ENCODE measurements at places on chromosomes 12 and 14.

DNA sequence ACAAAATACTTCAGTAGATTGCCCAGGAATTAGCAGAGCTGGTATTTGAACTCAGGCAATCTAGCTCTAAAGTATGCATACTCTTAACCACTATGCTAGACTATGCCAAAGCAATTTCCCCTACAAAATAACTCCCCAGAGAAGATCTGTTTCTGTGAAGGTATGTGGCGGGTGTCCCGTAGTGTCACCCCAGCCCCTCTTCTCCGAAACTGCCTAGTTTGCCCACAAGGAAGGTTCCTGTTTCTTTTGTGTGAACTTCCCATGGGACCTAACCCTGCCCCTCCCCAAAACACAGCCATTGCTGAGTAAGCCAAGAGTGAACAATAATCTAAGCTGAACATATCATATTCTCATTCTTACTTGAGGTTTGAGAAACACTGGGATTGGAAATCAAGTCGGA is 15.5 kb upstream of the RAP1B start:
- no peak for DNase-seq

- no peak for DNase-seq
Observed at GRCh38 chr12:24233519-24234246, 284.2 kb upstream of the SOX5 start.

- no peak for DNase-seq
Observed at GRCh38 chr12:102299731-102300130, 102.1 kb upstream of the PMCH start.

- no peak for DNase-seq
Observed at GRCh38 chr14:24083462-24083861, 10.6 kb upstream of the PCK2 start.

GRCh38 chr12:30896461-30896860 is 30.1 kb upstream of the TSPAN11 start:
- no peak for DNase-seq

DNA sequence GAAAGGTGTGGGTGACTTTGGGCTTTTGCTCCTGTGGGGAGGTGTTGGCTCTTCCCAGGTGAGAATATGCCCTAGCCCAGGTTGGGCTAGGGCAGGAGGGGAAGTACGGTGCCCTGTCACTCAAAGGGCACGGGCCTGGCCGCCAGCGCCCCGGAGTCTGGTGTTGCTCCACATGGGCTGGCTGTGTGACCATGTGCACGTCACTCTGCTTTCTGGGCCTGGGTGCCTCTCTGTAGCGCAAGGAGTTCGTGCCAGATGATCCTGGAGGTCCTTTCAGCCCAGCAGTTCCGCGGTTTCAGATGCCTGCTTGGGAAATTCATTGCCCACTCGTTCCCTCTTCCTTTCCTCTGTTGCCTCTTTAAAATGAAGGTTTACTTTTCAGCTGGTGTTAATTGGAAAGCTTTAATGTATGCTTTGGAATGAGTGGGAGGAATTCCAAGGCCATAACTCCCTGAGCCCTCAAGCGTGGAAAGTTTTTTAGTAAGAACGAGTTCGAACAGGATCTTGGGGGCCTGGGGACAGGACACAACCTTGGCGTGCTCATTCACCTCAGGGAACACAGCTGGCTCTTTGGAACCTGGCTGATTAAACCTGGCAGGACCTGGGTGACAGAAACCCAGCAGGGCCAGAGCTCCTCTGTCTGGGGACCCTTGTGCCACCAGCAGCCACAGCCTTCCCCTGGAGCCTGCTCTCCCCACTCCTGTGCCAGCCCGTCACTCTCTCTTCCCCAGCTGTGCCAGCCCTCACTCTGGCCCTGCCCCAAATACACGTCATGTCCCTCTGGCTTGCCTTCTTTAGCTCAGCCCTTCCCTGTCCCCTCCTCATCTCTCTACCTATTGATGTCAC is 42.8 kb downstream of the TSPAN9 start:
- no peak for DNase-seq

DNA sequence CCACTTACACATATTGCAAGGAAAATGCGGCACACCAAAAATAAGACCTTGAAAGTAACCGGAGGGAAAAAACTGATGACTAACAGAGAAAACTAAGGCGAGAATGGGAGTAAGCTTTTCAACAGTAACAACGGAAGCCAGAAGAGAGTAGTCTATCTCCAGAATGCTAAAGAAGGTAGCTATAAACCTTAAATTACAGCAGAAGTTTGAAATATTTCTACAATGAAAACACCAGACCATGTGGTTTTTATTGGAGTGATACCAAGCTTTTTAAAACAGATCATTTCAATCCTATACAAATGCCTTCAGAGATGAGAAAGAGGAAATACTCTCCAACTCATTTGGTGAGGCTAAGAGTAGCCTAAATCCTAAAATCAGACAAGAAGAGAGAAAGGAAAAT is 209.5 kb downstream of the ANO6 start:
- DNase-seq, result no peak

- DNase-seq, result no peak
Observed at GRCh38 chr14:103628221-103628683, 759 bp upstream of the KLC1 start.

DNA sequence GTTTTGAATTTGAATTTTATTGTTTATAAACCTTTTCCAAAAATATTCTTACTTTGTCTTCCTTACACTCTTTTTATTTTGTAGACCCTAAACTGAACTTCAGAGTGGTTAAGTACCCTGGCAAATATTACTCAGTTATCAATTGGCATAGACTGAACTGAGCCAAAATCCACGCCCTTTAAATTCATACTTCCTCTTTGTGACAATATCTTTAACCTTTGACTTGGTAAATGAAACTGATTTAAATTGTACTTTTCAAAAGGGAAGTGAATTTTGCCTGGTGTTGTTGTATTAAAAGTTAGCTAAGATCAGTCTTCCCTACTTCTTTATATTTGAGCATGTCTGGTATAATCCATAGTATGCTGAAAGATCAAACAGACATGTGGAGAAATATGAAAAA is 184.3 kb upstream of the USP15 start:
- DNase-seq, result no peak

DNA sequence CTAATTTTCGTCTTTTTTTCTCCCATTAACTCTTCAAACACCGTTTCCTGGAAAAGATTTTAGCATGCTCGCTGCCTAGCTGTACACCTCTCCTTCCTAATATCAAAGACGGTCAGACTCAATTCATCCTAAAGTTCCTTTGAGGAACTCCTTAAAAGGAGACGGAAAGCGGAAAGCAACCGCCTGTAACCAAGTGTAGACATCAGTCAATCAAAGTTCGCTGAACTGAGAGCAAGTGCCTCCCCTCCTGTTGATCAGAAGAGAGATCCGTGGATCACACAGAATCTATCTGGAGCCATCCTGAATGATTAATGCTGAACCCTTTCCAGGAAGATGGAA is 412 bp upstream of the TEP1 start:
- no peak for DNase-seq

GRCh38 chr14:78029601-78030372 is 140.4 kb upstream of the NRXN3 start:
- DNase-seq, result no peak

GRCh38 chr12:93804392-93805179 is 127.4 kb downstream of the CRADD start:
- DNase-seq, result no peak

Measured in activated T-helper 1 cell treated with anti-CD3 and anti-CD28 coated beads, Interleukin-2, amount 50 U/mL, for 16 hours (primary cell).